ENCODE measurements at places on chromosomes 6 and 20. TPM values are rescaled to one million over a fixed set of nuclear protein-coding genes. Genes with fewer than 3 reads are reported as not detected.

Gene HELZ2
- 31.4 TPM for total RNA-seq

Gene FAM209B
- total RNA-seq = not detected

Gene GSTA2
- not detected for total RNA-seq

Gene PDSS2
- 18.7 TPM for total RNA-seq

Gene TREM1
- 0.98 TPM for total RNA-seq
